ENCODE measurements at places on chromosomes 7 and 10. TPM values are rescaled to one million over a fixed set of nuclear protein-coding genes. Genes with fewer than 3 reads are reported as not detected.

DNA sequence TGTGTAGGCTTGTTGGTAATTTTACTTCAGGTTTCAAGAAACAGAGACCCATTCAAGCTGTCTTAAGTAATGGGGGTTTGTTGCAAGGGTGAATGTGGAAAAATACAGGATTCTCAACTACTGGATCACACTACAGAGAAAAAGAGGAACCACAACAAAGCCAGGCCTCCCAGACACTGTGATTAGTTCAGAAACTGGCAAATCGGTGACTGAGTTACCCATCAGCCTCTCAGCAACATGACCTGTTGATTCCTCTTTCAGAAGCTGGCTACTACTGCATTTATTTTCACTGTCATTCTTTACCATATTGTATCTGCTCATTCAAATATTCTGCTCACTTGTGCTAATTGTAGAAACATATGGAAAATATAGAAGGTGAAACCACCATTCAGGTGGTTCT, 16.0 kb downstream of the CCDC71L start:
- no peaks in the 10 kb centered on the region for H3K4me1 ChIP-seq
- DNase-seq, result no peak
- no peaks in the 10 kb centered on the region for H3K36me3 ChIP-seq
- H3K4me3 ChIP-seq, result no peak overlapping the region

DNA sequence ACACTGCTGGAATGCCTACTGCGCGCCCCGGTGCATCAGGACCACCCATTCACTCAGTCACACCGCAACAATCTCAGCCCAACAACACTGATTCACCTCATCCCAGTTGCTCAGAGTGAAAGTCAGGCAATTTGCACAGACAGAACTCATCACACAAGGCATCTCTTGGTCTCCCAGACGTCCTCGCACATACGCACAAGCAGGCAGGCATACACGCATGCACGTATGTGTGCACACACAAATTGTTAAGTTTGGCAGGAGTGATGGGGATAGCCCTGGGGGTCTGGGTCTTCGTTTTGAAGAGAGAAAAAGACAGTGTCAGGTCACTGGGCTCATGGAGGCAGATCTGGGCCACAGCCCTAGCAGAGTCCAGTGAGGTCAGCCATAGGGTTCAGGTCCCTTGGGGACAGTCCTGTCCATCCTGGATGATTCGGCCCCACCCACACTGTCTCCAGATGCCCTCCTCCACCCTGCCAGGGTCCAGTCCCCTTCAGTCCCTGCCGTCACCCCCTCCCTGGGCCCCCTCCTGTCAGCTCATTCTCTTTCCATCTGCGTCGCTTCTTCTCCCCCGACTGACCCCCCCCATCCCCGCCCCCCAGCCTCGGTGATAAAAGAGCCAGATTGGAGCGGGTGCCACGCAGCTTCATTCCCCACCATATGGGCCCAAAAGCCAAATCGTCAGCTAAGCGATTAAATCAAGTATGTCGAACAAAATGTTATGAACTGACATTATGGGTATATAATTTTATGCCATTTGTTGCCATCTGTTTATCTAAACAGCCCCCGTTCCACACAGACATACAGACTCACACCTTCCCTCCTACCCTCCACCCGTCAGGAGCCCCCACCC, 48.5 kb upstream of the SLF2 start:
- no peaks in the 10 kb centered on the region for H3K36me3 ChIP-seq
- DNase-seq, result no peak
- no peak overlapping the region for H3K27ac ChIP-seq
- H3K27me3 ChIP-seq, result peaks cover 55% of the 10 kb centered on the region
- H3K4me3 ChIP-seq, result no peak overlapping the region

The C7orf33 gene
- not detected for total RNA-seq

DNA sequence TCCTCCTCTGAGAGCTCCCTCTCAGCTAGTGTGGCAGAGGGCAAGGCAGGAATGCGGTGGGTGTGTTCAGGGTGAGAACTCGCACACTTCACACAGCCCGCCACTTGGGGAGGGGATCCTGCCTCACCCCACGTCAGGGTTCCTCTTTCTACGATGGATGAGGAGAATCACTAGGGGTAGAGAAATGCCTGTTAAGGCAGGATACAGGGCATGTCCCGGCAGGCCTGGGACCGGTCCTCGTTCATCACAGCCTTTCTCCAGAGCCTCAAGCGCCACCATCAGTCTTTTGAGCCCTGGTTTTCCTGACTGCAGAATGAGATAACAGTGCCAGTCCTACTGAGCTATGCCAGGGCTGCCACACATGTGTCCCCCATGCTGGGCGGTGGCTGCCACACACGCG, 546.7 kb upstream of the ADARB2 start:
- H3K27me3 ChIP-seq, result no peaks in the 10 kb centered on the region
- H3K4me1 ChIP-seq, result no peaks in the 10 kb centered on the region
- H3K27ac ChIP-seq, result no peak overlapping the region
- DNase-seq, result no peak

DNA sequence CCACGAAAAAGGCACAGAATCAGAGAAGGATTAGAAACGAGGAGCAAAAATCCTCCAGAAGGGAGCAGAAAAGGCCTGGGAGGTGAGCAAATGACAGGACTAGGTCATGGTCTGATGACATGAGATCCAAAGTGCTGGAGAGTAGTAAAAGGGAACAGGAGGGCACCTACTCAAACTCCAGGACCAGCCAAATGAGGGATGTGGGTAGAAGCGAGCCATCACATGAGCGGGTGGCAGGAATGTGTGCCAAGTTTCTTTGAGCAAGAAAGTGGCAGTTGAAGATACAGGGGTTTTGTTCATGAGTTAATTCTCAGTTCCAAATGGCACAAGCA, 112.6 kb downstream of the RNF32 start:
- H3K4me3 ChIP-seq, result no peak overlapping the region
- peaks cover 14% of the 10 kb centered on the region for H3K4me1 ChIP-seq
- no peak for DNase-seq
- H3K36me3 ChIP-seq, result peaks cover 31% of the 10 kb centered on the region

- no peaks in the 10 kb centered on the region for H3K27me3 ChIP-seq
- H3K36me3 ChIP-seq, result peaks cover 40% of the 10 kb centered on the region
- peak overlapping the region; percentile 83 for H3K27ac ChIP-seq
- peak; percentile 52 for DNase-seq
Measured at GRCh38 chr7:134992626-134993179, 6.4 kb downstream of the AGBL3 start.

GRCh38 chr10:21372651-21373410, 152.7 kb downstream of the SKIDA1 start:
- no peak overlapping the region for H3K4me3 ChIP-seq
- no peak overlapping the region for H3K27ac ChIP-seq
- H3K27me3 ChIP-seq, result no peaks in the 10 kb centered on the region
- no peaks in the 10 kb centered on the region for H3K36me3 ChIP-seq
- peak; percentile 43 for DNase-seq

The OR6B1 gene
- total RNA-seq, result not detected

The PIK3CG gene
- 50.5 TPM for total RNA-seq

GRCh38 chr10:5805711-5806110, 7.5 kb downstream of the GDI2 start:
- peaks cover 55% of the 10 kb centered on the region for H3K4me1 ChIP-seq
- no peak overlapping the region for H3K4me3 ChIP-seq
- DNase-seq, result no peak
- peaks cover 43% of the 10 kb centered on the region for H3K36me3 ChIP-seq

DNA sequence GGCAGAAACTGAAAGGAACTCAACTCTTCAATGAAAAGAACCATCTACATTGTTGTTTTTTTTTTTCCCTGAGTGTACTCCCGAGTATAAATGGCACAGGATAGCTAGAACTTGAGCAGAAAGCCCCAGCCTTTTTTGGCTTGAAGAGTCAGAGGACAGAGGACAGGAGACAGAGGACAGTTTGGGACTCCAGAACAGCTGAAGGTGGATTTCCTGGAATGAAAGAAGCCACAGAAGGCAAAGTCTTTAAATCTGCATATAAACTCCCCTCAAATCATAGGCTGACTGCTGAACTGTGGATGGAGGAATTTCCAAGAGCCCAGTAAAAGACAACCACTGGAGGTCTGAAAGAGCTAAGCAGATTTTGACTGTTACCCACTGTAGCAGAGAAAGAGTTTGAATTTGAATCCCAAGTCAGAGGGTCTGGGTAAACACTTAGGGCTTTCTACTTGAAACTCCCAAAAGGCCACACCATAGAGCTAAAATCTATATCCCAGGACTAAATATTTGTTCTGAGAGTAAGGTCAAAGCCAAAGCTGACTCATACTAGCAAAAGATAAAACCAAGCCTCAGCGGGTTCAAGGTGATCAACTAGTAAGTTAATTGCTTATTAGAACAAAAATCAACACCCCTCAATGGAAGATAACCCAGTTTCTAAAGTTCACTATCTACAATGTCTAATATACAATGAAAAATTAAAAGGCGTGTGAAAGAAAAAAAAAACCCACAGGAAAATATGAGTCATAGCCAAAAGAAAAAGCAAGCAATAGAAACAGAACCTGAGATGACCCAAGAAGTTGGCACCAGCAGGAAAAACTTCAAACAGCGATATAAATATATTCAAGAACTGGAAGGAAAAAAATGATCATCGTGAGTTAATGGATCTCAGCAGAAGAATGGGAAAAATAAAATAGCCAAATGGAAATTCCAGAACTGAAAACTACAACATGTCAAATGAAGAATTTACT, 1.8 kb upstream of the OPN1SW start:
- H3K27ac ChIP-seq, result no peak overlapping the region
- H3K27me3 ChIP-seq, result peaks cover 4% of the 10 kb centered on the region
- no peak overlapping the region for H3K4me3 ChIP-seq
- H3K36me3 ChIP-seq, result peaks cover 29% of the 10 kb centered on the region

DNA sequence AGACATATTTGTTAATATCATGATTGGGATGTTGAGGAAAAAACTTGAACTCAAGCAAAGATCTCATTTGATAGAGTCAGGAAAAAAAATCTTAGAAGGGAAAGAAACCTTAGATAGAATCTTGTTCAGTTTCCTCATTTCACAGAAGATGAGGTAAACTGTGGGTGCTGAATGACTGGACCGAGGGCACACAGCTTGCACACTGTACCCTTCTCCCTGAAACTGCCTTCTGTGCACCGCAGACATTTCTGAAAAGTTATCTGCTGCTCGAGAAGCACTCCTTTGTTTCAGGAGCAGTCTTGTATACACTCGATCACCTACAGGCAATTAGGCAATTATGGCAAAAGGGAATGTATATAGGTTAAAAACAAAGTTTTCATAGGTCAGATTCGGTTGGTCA, 167.4 kb downstream of the SKAP2 start:
- no peak overlapping the region for H3K4me3 ChIP-seq
- peak; percentile 48 for DNase-seq
- H3K27ac ChIP-seq, result no peak overlapping the region
- H3K36me3 ChIP-seq, result no peaks in the 10 kb centered on the region

GRCh38 chr10:4024516-4025245, 239.7 kb upstream of the KLF6 start:
- H3K4me3 ChIP-seq, result no peak overlapping the region
- H3K27ac ChIP-seq, result no peak overlapping the region
- H3K4me1 ChIP-seq, result peaks cover 15% of the 10 kb centered on the region
- H3K36me3 ChIP-seq, result peaks cover 8% of the 10 kb centered on the region
- no peaks in the 10 kb centered on the region for H3K27me3 ChIP-seq
- no peak for DNase-seq

DNA sequence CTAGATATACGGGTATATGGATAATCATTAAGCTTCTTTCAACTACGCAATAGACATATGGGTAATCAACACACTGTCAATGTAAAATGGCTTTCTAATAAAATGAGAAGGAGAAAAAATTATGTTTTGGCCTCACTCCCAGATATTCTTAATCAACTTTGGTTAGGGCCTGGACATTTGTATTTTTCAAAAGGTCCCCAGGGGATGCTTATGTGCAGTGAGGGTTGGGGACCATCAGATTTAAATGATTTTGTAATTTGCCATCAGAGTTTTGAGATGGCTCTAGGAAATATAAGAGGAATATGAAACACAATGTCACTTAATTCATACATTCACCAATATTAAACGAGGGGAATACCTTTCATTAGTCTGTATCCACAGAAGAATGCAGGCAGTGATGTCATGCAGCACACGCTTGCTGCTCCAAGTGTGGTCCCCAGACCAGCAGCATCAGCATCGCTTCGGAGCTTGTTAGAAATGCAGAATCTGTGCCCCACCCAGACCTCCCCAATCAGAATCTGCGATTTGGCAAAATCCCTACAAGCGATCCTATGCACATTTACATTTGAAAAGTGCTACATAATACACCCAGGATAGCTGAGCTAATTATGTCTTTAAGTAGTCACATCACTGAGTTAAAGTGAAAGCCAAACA, 75.1 kb downstream of the INHBA start:
- no peak for DNase-seq
- H3K4me1 ChIP-seq, result no peaks in the 10 kb centered on the region
- no peaks in the 10 kb centered on the region for H3K36me3 ChIP-seq
- no peaks in the 10 kb centered on the region for H3K27me3 ChIP-seq
- H3K27ac ChIP-seq, result no peak overlapping the region
- H3K4me3 ChIP-seq, result no peak overlapping the region

The GPR15LG gene
- total RNA-seq, result not detected

The ALKBH4 gene
- 14.6 TPM for total RNA-seq

The TMEM26 gene
- total RNA-seq, result not detected

DNA sequence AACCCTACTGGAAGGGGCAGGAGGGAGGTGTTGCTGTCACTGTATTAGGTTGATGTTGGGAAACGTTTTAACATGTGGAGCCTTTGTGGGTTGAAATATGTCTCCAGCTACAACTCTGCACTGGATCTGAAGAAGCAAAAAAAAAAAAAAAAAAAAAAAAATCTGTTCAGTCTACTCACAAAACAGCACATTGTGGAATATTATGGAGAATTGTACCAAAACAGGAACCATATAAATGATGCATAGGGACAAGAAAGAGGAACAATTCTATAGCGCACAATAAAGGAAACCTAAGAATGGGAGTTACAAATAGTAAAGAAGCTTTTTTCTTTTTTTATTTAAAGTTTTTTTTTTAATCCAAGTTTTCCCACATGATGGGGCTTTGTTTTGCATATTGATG, 63.8 kb downstream of the CCSER2 start:
- no peak overlapping the region for H3K27ac ChIP-seq
- H3K36me3 ChIP-seq, result peaks cover 16% of the 10 kb centered on the region
- peaks cover 2% of the 10 kb centered on the region for H3K4me1 ChIP-seq

GRCh38 chr10:96826438-96826837, 5.7 kb upstream of the LCOR start:
- DNase-seq, result no peak
- H3K36me3 ChIP-seq, result no peaks in the 10 kb centered on the region
- H3K27ac ChIP-seq, result no peak overlapping the region

The FAS gene
- total RNA-seq, result 73.7 TPM

- no peak overlapping the region for H3K27ac ChIP-seq
- H3K4me3 ChIP-seq, result no peak overlapping the region
- H3K4me1 ChIP-seq, result peaks cover 12% of the 10 kb centered on the region
- no peak for DNase-seq
Measured at GRCh38 chr10:70379581-70380176, 2.7 kb downstream of the LRRC20 start.
